Dorsolateral prefrontal cortex (tissue), 122 donors: ENCODE measurements at places on chromosomes 4 and X.

DNA sequence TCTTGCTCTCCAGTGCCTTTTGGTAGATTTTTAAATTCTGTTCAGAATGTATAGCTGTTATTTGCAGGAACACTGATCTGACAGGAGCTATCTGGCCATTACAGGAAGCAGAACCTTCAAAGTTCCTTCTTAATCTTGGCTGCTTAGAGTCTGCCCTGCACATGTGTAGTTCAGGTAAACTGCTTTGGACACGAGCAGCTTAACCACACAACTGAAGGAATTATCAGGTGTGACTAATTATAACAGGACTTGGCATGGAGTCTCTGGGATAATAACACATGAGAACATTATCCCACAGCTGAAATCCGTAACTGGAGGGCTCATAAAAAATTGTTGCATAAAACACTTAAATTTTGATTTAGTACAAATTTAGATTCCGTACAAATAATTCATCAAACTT is 11.6 kb upstream of the ING2 start:
- DNase-seq: no peak

DNA sequence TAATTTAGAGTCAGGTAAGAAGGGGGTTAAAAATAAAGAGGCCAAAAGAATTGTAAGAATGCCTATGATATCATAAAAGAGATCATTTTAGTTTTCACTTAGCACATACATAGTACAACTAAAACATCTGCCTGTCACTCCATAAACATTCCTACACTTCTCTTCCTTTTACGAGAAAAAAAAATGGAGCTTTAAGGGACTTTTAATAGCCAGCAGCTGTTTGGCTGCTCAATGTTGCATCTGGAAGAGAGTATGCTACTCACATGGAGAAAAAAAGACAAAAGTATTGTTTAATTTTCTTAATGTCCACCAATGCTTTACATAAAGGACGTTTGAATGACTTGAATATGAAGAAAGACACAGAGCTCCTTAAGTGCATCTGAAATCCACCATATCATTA is 48.7 kb upstream of the TNIP3 start:
- DNase-seq: no peak

DNA sequence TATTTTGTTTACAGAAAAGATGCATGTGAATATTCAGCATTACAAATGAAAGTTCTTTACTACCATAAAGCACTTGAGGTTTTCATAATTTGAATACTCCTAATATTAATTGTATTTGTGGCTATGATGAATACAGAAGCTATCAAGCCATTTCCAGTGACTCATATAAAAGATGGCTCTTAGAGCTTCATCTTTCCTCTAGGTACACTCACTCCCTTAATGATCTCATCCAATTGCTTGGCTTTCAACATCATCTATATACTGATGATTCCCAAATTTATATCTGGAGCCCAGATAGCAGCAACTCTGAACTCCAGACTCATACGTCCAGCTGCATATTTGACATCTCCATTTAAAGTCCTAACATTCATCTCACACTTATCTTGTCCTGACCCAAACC is 183.4 kb upstream of the FAM241A start:
- no peak for DNase-seq

DNA sequence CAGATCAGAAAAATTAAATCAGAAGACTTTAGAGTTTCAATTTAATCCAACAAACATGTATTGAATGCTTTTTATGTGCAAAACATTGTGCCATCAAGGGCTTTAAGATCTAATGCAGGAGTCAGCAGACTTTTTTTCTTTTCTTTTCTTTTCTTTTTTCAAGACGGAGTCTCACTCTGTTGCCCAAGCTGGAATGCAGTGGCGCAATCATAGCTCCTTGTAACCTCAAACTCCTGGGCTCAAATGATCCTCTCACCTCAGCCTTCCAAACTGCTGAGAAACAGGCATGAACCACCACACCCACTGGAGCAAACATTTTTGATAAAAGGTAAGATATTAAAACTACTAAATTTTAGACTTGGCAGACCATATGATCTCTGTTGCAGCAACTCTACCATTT is 24.6 kb upstream of the LRBA start:
- no peak for DNase-seq

- DNase-seq: no peak
These were observed 36.4 kb downstream of the NLRP2B start for GRCh38 chrX:57643698-57644097.

DNA sequence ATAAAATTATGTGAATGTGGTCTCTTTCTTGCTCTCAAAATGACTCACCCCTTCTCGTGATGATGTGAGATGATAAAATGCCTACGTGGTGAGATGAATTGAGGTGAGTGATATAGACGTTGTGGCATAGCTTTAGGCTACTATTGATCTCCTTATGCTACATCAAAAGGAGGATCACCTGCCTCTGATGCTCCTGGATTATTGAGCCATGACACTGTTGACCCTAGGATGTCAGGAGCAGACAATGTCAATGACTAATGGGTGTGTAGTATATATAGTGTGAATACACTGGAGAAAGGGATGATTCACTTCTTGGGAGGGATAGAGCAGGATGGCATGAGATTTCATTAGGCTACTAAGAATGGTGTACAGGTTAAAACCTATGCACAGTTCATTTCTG is 210.7 kb upstream of the PRPS2 start:
- no peak for DNase-seq

DNA sequence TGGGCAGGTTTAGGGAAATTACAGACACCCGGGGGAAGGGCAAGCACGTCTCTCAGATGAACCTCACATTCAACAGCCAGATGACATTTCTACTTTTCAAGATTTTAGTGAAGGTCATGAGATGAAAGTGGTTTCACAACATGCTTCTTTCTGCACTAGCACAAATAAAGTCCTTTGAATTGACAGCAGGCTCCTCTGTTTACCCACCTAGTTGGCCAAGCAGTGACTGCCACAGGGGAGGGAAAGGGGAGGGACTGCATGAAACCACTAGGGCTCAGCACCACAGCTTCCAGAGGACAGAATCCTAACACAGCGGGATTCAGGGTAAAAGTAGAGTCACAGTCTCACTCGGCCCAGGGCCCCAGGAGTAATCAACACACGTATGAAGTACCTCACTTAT is 6.2 kb downstream of the RAB40A start:
- DNase-seq: no peak

GRCh38 chr4:41394481-41394894 is 137.8 kb downstream of the UCHL1 start:
- no peak for DNase-seq

DNA sequence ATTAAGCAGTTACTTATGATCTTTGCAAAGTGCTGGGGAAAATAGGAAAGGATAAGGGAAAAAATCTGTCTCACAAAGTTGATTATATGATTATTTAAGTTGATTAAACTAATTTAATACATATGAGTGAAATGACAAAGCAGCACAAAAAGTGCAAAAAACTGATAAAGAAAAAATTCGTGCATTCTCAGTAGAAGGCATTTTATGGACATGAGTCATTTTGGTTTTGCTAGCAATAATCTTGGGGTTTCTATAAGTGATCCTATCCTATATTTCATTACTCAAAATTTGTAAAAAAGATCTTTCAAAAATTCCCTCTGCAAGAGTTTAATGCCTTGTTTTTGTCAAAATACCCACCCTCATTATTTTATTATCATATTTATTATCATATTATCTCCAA is 224.2 kb upstream of the ANXA10 start:
- DNase-seq: no peak

- DNase-seq: no peak
These were observed 322.5 kb downstream of the HS3ST1 start for GRCh38 chr4:11106190-11106589.

- no peak for DNase-seq
These were observed 56.8 kb upstream of the FAM9B start for GRCh38 chrX:9090766-9091165.

GRCh38 chrX:139692908-139693307 is 15.1 kb downstream of the MCF2 start:
- no peak for DNase-seq

DNA sequence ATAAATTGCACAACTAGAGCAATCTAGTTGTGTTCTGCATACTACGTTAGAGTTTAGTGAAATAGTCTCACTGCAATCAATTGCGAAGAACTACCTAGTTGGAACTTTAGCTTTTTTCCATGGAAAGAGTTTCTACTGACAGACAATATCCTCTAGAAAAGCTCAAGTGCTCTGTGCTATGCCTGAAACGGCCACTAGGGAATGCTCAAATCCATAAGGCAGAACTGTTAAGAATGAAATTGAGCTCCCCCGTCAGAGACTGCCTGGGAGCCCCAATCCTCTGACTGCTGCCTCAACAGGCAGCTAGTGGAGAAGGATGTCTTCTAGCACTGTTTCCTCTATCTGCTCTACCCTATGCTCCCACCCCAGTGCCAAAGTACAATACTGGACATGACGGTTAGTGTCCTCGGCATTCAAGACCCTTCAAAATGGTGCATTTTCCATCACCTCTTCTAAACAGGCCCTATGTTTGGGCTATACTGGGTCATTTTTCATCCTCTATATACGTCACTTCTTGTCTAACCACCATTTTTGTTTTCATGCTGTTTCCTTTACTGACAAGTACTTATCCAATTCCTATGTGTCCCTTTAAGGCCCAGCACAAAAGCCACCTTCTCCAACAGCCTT is 35.3 kb downstream of the FRMD7 start:
- DNase-seq: no peak

- DNase-seq: no peak
These were observed 58.2 kb downstream of the CD38 start for GRCh38 chr4:15836362-15836761.

GRCh38 chrX:84186603-84187532 is 1.1 kb downstream of the RPS6KA6 start:
- no peak for DNase-seq

GRCh38 chr4:118904418-118904817 is 15.8 kb downstream of the SYNPO2 start:
- DNase-seq: no peak

DNA sequence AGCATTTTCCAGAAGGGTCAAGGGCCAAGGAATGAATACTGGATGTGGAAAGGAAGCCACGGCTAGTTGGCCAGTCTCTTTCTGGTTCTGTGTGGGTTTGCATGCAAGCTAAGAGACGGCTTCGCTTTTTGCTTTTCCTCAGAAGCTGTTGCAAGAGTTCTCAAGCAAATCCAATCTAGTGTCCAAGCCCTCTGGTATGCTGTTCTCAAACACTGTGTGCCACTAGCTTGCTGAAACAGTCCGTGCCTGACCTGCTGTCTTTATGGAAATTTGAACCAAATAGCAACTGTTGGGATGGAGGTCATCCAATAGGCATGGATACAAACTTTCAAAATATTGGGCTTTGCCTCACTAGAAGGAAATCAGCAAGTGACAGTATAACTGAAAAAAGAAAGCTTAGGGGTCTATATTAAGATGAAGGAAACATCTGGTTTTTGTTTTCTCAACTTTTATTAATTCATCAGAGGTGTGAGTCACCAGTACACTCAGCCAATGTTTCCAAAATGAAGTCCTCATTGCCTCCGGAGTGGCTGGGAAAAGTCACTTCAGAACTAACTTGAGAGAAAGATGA is 70.5 kb downstream of the SLC9A6 start:
- DNase-seq: no peak

DNA sequence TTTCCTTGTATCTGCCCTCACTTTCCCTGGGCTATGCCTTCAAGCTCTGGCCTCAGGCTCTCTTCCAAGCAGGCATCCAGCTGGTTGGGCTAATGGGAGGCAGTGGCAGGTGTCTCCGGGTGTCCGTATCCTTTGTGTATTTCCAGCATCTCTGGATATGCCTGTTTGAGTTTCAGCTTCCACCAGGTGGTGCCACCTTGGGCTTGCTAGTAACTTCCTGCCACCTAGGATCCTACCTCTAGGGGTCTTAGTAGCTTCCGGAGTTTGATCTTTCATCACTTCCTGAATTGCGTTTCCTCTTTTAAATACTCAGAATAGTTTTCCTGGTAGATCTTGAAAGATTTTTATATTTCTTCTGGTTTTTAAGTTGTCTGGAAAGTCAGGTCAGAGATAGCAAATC is 23.2 kb upstream of the ANOS1 start:
- DNase-seq: no peak

DNA sequence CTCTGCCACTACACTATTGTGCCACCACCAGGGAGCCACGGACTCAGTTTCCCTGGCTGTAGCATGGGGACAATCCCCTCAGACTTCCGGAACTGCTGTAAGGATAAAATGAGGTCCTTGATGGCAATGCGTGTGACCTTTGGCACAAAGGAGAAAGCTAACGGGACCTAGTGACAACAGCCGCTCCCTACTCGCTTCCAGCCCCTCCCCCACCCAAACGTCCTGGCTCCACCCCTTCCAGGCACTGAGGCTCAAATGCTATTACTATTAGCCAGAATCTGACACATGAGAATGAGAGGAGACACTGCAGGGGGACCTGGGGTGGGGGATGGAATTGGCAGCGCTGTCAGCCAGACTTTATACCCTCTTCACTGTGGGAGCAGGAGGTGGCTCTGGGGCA is 5.4 kb upstream of the DUSP9 start:
- no peak for DNase-seq

- DNase-seq: no peak
These were observed 29.0 kb upstream of the MAGEB18 start for GRCh38 chrX:26109142-26109541.
